Activated naive CD4-positive, alpha-beta T cell treated with anti-CD3 and anti-CD28 coated beads, Interleukin-2, amount 50 U/mL, for 16 hours (primary cell): ENCODE measurements at places on chromosomes 16 and 17.

GRCh38 chr17:64718058-64718457 lies 56.0 kb upstream of the SMURF2 start:
- no peak for DNase-seq

DNA sequence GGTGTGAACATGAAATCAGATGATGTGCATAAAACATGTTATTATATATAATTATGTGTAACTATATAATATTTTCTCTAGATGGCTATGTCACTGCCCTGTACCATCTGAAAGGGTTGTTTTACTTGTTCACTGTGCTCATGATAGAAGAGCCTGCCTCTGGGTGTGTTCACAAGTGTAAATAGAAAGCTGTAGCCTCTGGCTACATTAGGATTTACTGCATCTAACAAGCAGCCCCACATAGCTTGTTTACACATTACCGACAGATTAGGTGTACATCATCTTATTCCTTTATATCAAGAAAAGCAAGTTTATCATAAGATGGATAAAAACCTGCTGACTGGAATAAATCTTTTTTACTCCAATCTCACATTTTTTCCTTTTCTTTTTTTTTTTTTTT lies 46.1 kb downstream of the CHD9 start:
- DNase-seq, result no peak

DNA sequence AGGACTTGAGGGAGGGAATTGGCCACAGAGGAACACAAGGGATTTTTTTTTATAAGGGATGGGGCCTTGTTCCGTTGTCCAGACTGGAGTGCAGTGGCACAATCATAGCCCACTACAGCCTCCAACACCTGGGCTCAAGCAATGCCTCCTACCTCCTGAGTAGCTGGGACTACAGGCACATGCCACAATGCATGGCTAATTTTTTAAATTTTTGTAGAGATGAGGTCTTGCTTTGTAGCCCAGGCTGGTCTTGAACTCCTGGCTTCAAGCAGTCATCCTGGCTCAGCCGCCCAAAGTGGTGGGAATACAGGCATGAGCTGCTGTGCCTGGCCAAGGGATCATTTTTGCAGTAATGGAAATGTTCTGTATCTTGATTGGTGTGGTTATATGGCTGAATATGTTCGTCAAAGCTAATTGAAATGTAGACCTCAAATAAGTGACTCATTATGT lies 56.9 kb downstream of the VMP1 start:
- DNase-seq, result no peak

DNA sequence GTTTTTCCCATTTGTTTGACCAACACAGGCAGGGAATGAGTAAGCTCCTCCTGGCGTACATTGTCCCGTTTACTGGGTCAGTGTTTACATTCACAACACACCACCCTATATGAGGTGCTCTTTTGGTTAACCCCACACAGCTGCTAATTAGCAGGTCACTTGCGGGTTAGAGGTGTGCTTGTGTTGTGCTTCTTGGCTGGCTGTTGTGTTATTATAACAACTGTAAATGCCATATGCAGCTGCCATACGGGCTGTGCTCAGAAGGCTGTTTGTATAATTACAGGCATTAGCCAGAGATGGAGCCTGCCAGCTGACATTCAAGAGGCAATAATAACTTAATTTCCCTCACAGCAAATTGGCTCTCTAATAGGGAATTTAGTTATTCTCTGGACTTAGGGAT lies 205.1 kb upstream of the ELAC2 start:
- DNase-seq, result no peak

DNA sequence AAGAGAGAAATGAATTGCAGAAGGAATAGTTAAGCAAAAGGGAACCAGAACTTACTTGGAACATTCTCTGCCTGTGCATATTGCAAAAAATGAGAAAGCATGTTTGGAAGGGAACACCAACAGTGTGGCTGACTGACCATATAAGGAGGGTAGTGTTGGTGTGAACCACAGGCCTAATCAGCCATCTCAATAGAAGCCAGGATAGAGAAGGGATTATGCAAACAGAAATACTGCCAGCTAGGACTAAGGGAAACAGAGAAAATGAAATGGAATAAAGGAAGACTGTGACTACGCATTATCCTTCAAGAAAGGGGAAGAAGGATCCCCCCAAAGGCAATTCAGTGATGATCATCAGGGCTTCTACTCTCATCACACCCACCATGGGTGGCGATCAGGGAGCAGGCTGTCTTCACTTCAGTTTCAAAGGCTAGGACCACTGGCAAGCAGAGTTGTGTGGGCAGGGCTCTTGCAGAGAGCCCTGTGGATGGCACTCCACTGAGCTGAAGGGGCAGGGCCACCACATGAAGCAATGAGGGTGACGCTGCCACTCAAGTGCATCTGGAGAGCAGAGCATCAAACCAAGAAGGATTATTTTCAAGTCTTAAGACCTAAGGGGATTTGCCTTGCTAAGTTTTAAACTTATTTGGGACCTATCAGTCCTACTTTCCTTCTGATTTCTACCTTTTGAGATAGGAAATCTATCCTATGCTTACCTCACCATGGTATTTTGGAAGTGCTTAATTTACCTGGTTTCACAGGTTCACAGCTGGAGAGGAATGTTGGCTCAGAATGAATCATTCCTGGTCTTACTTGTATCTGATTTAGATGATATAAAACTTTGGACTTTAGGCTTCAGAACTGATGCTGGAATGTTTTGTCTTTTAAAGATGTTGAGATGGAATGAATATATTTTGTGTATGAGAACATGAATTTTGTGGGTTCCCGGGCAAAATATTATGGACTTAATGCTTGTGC lies 140.5 kb downstream of the SSH2 start:
- DNase-seq, result no peak

DNA sequence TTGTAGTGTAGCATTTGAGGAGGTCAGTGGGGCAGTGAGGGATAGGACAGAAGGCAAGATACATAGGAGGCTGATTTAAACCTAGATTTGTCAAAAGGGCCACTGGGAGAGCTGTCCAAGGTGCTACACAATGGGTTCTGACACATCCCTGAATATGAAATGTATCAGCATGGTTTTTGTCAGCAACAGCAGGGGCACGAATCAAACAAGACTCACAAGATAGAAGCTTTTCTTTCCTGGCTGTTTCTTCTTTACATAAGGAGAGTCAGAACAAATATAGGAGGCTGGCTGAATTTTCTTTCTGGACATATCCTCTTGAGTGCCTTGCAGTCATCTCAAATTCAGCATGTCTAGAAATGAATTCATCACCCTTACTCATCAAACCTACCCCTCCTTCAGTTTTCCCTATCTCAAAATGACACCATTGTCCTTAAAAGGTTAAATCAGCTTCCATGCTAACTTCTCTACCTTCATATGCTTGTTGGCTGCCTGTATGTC lies 130.5 kb downstream of the NPIPB5 start:
- DNase-seq, result no peak

DNA sequence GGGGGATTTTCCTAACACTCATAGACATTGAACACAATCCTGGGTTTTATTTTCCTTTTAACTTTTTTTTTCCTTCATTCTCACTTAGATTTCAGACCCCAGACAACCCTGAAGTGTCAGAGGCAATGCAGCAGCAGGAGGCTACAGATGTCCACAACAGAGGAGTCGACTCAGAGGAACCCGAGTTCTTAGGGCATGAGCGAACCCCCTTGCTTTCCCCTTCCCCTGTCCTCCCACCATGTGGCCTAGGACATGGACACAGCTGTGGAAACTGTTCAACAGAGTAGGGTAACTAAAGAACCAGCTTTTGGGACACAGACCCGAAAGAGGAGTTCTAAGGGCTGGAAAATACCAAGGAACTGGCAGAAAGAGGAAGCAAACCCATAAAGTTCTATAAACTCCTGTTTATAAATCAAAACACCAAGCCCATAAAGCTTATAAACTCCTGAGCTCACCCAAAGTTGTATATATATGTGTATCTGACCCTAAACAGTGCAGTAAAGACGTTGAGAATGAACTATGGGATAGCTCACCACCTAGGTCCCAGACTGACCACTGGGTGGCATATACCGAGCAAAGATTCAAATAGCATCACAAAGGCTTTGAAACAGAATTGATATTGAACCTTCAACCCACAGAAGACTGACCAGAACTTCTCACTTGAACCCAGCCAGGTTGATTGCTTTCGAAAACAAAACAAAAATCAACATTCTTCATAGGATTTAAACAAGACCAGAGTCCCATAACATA lies 33.9 kb downstream of the CMTM4 start:
- DNase-seq, result no peak

GRCh38 chr17:43579566-43580140 lies 33.5 kb upstream of the ETV4 start:
- no peak for DNase-seq

DNA sequence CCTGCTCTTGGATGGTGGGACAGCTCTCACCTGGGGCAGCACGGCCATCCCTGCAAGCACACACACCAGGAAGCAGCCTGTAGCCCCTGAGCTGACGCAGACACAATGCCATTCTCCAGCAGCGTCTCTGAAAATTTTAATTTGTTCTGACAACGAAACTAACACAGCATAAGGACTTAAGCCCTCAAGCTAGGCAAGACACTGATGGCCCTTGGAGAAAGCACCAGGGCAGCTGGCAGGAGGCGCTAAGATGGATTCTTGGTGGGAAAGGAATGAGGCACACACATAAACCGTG lies 2.7 kb upstream of the LIMD2 start:
- DNase-seq, result no peak

- no peak for DNase-seq
These were observed 482 bp upstream of the SSH2 start for GRCh38 chr17:29930409-29931010.
